Activated CD4-positive, alpha-beta T cell treated with anti-CD3 and anti-CD28 coated beads for 1 hour (primary cell): ENCODE measurements at places on chromosomes 12 and 14.

DNA sequence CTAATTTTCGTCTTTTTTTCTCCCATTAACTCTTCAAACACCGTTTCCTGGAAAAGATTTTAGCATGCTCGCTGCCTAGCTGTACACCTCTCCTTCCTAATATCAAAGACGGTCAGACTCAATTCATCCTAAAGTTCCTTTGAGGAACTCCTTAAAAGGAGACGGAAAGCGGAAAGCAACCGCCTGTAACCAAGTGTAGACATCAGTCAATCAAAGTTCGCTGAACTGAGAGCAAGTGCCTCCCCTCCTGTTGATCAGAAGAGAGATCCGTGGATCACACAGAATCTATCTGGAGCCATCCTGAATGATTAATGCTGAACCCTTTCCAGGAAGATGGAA lies 412 bp upstream of the TEP1 start:
- DNase-seq = no peak

- DNase-seq = no peak
These were observed 8.4 kb upstream of the KANSL2 start for GRCh38 chr12:48690436-48690835.

DNA sequence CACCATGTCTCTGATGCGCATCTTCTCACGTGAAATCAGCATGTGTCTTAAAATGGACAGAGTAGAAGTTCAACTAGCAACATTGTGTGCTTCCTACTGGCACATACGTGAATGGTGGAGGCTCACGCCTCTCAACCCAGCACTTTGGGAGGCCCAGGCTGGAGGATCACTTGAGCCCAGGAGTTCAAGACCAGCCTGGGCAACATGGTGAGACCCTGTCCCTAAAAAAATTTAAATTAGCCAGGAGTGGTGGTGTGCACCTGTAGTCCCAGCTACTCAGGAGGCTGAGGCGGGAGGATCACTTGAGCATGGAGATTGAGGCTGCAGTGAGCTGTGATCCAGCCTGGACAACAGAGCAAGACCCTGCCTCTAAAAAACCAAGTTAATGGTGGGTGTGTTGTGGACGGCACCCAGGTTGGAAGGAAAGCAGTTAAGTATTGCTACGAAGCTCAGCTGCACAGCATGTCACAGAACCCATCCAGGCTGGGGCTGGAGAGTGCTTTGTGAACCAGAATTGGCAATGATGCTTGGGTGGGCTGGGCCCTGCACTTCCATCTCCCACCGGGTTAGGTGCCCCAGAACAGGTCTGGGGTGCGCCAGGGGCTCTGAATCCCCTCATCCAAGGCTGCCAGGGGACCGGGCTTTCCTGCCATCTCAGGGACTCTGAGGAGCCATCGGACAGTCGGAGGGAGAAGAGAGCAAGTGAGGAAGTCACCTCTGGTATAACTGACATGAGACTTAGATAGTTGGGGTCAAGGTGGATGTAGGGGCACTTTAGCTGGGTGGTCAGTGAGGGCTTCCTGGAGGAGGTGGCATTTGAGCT lies 33.0 kb upstream of the ULK1 start:
- no peak for DNase-seq

DNA sequence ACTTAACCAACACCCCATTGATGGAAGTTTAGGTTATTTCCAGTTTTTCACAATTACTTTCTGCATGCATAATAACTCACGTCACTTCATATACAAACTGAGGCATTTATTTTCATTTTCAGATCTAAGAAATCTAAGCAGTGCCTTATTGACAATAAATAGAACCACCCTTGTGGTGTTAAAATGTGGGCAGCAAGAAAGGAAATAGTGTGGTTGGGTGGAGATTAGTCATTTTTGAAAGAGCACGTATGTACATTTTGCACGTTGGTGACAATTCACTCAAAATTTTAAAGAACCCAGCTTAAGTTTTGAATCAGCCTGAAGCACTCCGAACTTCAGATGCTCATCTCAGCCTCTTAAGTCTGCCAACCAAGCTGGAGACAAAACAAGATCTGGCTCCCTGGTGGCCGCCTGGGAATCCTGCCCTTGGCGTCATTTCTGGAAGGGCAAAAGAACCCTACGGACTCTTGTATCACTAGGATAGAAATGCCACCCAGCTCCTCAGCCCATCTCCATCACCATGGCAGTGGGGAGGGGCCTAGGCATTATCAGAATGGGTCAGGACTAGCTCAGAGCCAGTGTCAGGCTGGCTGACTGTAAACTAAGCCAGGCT lies 89.5 kb upstream of the BCL2L14 start:
- peak; percentile 9 for DNase-seq

- no peak for DNase-seq
These were observed 4.0 kb downstream of the C12orf54 start for GRCh38 chr12:48486261-48486660.

GRCh38 chr14:80215756-80216581 lies 4.7 kb upstream of the DIO2 start:
- DNase-seq = no peak

DNA sequence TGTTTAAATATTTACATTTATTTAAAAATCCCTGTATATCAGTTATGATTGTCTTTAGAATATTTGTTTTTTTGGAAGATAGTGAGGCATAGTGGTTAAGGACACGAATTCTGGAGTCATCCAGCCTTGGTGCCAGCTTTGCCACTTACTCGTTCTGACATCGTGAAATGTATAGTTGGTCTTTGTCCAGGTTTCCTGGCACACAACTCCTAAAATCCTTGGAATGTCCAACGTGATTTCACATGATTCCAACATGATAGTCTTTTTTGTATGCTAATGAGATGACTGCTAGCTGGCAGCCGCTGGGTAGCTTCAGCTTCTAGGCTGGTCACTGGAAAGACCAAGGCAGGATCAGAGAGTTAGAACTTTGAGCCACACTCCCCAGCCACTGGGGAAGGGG lies 64.8 kb downstream of the PRICKLE1 start:
- no peak for DNase-seq

DNA sequence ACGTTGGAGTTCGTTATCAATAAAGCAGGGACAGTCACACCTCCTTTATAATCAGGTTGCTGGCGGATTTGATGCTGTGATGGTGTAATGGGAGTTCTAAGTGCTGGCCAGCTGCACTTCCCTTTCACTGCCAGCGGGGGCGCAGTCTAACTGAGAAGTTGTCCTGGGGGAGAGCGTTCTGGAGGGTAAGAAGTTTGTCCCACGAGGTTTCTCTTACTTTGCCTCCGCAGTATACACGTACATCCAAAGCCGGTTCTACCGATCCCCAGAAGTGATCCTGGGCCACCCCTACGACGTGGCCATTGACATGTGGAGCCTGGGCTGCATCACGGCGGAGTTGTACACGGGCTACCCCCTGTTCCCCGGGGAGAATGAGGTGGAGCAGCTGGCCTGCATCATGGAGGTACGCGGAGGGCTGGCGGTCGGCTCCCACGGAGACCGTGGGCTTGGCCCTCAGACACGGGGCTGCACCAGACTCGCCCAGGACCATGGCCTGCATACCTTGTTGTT lies 42.7 kb downstream of the DYRK4 start:
- DNase-seq = peak; percentile 62

- no peak for DNase-seq
These were observed 488.0 kb upstream of the STXBP6 start for GRCh38 chr14:25537846-25538455.

GRCh38 chr12:29743801-29744200 lies 39.9 kb downstream of the TMTC1 start:
- DNase-seq = no peak

DNA sequence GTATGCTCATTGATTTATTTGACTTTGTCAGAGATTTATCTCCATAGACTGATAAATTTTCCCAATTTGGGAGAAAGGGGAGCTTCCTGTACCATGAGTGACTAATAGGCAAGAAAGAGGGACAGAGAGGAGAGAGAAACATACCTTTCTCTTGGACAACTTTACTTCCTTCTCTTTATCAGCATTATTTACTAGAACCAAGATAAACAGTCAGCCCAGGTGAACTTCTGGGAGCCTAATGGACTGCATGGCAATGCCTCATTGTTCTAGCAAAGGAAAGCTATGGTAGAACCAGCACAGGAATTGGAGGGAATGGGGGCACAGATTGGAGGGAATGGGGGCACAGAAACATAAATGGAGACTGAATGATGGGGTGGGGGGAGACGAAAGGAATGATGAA lies 63.4 kb upstream of the STXBP6 start:
- no peak for DNase-seq

DNA sequence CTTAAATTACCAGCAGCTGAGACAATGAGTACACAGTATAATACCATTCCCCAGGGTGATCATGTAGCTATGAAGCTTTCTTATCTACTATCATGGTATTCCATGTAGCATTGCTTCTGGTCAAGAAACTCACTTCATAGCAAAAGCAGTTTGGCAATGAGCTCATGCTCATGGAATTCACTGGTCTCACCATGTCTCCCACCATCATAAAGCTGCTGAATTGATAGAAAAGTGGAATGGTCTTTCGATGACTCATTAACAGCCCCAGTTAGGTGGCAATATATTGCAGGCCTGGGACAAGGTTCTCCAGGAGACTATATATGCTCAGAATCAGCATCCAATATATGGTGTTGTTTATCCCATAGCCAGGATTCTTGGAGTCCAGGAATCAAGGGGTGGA lies 553.7 kb downstream of the FOXG1 start:
- no peak for DNase-seq
